ENCODE measurements at places on chromosomes 13 and 19.

GRCh38 chr13:41456768-41457588 is at the start of gene RGCC:
Gene RGCC (plus strand): TSS chr13:41457550. CDS start chr13:41457708, 158 bp downstream.
- DNase-seq = no peak

DNA sequence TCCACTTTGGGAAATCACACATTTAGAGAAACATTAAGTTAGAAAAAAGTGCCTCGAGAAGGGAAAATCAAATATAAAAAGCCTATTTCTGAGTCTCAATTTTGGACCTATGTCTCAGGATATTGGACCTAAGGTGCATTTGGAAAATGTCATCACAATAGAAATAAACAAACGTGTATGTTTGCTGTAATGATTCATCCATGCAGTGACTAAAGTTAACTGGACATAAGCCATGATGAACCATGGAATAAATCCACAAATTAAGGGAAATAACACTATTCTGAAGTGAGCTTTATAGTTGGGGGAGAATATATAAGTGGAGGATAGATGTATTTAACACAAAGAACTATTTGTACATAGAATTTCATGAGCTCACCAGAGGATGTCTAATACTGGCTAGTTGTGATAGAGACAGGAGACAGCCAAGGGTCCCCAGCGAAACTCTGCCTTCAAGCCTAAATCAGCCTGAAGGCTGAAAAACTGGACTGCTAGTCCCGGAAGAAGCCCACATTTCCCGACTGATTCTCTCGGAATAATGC is 963.3 kb upstream of the SPRY2 start:
- DNase-seq = no peak

DNA sequence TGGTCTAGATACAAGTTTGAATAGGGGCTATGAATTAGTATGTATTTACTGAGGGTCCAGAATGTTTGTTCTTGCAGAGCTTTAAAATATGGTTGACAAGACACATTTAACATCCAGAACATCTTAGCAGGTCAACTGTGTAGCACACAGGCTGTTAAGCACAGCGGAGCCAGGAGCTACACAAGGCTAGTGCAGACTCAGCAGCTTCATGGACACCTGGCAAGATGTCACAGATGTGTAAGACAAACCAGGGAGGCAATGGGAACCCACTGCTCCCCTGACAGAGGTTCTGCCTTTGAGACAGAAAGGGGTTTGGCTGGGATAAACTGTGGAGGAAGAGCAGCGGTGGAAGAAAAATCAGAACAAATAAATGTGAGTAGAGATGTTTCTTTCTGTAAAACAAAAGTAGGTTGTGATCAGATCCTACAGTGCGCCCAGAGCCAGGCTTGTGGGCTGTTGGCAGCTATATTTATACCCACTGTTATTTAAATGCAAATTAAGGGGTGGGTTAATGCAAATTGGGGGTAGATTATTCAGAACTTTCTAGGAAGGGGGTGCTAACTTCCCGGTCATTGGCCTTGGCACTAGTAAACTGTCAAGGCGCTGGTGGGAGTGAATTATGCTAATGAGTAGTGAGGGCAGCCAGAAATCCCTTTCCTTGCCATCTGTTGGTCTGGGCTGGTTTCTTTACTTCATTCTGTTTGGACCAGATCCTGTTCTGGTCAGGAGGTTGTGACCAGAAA is 33.0 kb downstream of the MIPEP start:
- no peak for DNase-seq

- peak; percentile 55 for DNase-seq
Measured at GRCh38 chr13:80399340-80400163, 58.6 kb upstream of the SPRY2 start.

DNA sequence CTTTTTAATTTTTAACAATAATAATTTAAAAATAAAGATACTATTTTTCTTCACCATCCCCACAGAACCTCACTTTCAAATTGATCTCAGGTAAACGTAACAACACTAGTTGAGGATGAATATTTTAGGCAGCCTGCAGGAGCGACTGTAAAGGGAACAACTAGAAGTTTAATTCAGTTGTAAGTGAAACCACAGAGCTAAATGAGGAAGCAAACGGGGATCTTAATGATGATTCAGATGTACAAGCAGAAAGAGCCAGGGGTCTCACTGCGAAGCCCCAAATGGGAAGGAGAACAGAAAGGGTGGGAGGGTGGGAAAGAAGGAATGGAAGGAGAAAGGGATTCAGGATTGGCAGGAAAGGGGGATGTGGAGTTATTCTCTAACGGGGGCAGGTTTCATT is 54.6 kb upstream of the RAP2A start:
- no peak for DNase-seq

GRCh38 chr19:6970443-6970842 is 50.8 kb downstream of the MBD3L2B start:
- no peak for DNase-seq

DNA sequence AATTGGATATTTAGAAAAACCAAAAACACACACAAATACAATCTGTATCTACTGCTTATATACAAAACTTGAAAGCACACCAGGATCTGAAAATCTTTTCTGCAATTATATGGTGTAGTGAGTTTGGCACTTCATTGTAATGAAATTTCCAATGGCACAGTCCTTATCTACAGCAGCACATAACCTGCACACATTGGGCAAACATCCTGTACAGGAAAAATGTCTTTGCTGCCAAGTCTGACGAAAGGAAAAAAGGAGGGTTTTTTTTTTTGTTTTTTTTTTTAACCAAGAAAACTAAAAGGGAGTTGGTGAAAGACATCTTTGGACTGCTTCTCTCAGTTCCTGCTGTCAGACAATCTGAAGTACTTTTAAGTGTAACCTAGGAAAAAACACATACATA is 107.8 kb downstream of the FOXO1 start:
- no peak for DNase-seq

GRCh38 chr19:21134934-21135366 is 6.9 kb upstream of the ZNF431 start:
- DNase-seq = no peak

DNA sequence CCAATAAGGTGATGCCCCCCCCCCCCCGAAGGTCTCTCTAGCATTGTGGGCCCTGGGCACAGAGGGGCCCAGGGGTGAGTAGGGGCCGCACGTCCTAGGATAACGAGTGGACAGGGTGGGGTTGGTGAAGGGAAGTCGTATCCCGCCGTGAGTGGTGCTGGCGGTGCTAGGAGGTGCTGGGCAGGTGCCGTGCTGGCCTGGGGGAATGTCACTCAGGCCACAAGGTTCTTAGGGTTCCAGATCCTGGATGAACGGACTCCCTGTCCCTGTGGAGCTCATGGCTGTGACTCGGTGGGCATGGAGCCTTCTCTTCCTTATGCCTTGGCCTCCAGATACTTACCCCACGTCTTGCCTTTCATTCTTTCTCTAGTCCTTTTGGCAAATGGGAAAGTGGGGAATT is 157.4 kb upstream of the SOX1 start:
- no peak for DNase-seq

DNA sequence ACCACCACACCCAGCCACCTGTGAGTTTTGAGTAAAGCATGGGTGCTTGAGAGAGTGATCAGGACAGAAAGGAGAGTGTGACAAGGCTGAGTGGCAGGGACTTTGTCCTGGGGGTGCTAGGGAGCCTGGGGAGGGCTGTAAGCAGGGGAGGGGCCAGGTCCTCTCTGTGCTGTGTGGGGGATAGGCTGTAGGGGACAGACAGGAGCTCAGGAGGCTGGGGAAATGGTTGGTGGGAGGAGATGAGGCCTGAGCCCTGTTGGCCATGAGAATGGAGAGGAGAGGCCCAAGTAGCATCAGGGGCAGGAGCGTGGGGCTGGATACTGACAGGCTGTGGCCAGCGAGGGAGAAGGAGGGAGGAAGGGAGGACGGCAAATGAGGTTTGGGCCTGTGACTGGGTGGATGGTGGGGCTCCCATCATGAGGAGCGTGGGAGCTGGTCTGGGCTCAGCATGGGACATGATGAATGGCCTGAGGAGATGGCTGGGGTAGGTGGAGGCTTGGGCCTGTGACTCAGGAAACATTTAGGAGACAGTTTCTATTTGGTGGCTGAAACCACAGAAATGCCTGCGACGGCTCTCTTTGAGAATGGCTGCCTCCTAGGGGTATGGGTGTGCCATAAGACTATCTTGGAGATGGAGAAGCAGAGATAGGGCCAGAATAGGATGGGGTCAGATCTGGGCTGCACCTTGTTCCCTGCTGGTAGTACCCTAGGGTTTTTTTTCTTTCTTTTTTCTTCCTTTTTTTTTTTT is 25.0 kb downstream of the GRIN2D start:
- no peak for DNase-seq

GRCh38 chr19:8240274-8241229 is 31.4 kb downstream of the CERS4 start:
- DNase-seq = no peak

- no peak for DNase-seq
Measured at GRCh38 chr13:109110159-109110558, 480.7 kb downstream of the MYO16 start.

GRCh38 chr13:54742984-54743383 is 1714.4 kb downstream of the OLFM4 start:
- no peak for DNase-seq

- no peak for DNase-seq
Measured at GRCh38 chr13:75507027-75508001, 25.3 kb upstream of the TBC1D4 start.

- DNase-seq = no peak
Measured at GRCh38 chr13:51865838-51866237, 4.1 kb downstream of the CCDC70 start.

GRCh38 chr19:32407004-32407992 is 1.7 kb downstream of the DPY19L3 start:
- no peak for DNase-seq

GRCh38 chr19:38806371-38806770 is 6.4 kb downstream of the LGALS4 start:
- no peak for DNase-seq

GRCh38 chr19:38032151-38032550 is 125.1 kb downstream of the SIPA1L3 start:
- DNase-seq = no peak

GRCh38 chr13:77353995-77354394 is 27.1 kb upstream of the MYCBP2 start:
- no peak for DNase-seq

GRCh38 chr13:112804374-112804773 is 114.5 kb downstream of the ATP11A start:
- DNase-seq = no peak

- no peak for DNase-seq
Measured at GRCh38 chr13:39547108-39547507, 55.9 kb downstream of the LHFPL6 start.

DNA sequence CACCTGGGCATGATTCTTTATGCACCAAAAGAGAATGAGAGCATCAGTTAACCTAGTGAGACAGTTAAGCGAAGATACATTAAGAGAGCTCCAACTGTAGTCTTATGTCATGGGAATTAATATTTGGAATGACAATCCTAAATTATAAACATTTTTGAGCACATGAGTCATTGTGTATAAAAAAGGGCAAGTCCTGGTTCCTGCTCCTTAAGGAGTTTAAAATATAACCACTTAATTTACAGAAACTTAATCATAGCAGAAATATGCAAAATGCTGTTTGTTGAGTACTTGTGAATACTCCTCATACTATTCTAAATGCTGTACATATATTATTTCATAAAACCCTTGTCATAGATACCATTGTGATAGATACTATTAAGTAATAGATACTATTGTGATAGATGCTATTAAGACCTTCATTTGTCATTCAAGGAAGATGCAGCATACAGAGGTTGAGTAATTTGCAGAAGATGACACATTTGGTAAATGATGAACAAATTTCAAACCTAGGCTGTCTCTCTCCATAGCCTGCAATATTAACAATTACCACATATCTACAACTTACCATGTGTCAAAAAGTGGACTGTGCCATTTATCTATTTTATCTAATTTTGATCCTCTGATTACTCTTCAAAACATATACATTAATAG is 301.0 kb downstream of the TBC1D4 start:
- DNase-seq = no peak

DNA sequence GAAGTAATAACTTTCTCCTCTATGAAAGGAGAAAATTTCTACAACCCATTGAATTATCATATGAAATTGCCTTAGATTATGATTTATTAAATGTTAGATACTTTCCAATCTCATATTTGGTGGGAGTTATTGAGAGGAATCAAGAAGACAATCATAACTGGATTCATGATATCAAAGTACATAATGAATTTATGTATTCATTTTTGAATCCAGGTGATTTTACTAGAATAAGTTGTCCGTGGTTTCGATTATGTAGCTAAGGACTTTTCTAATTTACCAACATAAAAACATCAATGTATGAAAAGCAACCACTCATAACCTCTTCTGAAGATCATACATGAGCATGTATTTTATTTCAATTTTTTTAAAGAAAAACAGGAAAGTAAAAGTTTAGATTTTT is 1225.0 kb upstream of the MIR17HG start:
- no peak for DNase-seq

- DNase-seq = no peak
Measured at GRCh38 chr13:42221121-42221765, 50.7 kb upstream of the AKAP11 start.

- no peak for DNase-seq
Measured at GRCh38 chr13:112165712-112166111, 98.8 kb downstream of the SOX1 start.

DNA sequence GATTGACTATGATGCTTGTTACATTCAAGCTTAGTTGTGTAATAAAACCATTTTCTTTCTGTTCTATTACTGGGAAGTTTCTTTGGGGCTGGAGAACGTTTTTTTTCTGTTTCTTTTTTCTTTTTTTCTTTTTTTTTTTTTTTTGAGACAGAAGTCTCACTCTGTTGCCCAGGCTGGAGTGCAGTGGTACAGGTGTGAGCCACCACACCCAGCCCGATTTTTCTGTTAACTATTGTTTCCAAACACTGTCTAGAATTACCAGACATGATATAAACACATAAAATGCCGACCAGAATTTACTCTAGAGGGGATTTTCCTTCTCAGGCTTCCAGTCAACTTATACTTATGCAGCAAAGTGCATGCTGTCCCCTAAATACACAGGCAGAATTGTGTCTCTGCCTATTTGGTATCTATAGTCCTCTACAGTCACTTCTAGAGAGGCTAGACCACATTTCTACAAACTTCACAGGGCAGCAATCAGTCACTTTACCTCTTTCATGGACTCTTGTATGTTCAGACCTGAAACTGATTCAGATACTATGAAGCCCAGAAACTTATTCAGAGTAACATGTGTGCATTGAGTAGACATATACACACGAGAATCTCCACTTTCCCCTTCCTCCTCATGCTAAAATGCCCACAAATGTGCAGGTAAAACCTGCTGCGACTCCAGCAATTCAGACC is 121.2 kb downstream of the ZNF737 start:
- DNase-seq = no peak

- DNase-seq = no peak
Measured at GRCh38 chr19:49116544-49116943, 2.4 kb downstream of the LIN7B start.

GRCh38 chr19:47158879-47159503 is 28.4 kb downstream of the SAE1 start:
- no peak for DNase-seq

GRCh38 chr19:7494416-7495098 is 5.7 kb upstream of the PEX11G start:
- DNase-seq = no peak

DNA sequence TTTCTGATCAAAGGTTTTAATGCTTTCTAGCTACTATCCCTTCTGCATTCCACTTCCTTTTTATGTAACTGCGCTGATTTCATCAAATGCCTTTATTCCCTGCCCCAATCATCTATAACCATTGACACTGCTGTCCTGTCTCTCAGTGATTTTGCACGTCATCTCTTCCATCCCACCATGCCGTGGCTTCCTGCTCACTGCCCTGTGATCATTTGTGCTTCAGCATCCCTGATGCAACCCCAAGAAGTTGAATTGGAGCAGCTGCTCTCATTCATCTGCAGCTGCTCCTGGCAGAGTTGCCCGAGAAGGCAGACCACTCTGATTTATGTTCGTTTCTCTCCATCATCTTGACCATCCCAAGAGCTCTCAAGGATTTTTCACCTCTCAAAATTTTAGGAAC is 112.4 kb downstream of the HS6ST3 start:
- DNase-seq = no peak

- DNase-seq = no peak
Measured at GRCh38 chr13:32142956-32143375, 111.4 kb downstream of the FRY start.
